ENCODE measurements at places on chromosomes 1 and 21. TPM values are rescaled to one million over a fixed set of nuclear protein-coding genes. Genes with fewer than 3 reads are reported as not detected.

GRCh38 chr1:24540906-24541710 is 14.8 kb upstream of the NCMAP start:
- DNase-seq: no peak

- no peak for DNase-seq
These were observed 16.3 kb downstream of the TLR5 start for GRCh38 chr1:223126741-223127140.

GRCh38 chr1:51274676-51275075 is 38.6 kb downstream of the RNF11 start:
- DNase-seq: no peak

DNA sequence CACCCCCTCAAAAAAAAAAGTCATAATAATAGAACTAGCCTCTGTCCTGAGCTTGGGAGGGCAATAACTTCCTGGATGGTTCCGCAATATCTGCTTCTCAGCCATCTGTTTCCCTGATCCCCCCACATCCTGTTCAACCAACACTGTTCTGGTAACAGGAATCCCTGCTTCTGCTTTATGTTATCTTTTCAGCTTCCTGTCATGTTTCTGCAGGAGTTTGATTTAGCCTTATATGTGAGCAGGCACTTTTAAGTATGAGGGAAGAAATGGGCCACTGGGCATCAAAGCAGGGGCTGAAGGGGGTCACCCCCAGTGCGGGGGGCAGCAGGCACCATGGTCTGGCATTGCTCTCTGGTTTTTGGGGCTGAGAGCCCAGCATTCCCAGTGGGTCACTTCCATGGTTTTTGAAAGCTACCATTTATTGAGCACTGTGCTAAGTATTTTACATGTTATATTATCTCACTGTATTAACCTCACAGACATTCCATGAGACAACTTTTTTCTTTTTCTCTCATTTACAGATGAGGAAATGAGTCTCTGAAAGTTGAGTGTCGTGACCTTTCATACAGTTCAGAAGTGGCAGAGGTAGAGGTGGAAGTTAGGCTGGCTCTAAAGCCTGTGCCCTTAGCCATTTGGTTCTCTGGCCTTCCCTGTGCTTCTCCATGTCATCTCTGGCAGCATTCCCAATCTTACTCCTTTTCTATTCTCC is 61.9 kb downstream of the DNTTIP2 start:
- DNase-seq: no peak

GRCh38 chr1:118958937-118959631 is 29.1 kb downstream of the TBX15 start:
- DNase-seq: no peak

DNA sequence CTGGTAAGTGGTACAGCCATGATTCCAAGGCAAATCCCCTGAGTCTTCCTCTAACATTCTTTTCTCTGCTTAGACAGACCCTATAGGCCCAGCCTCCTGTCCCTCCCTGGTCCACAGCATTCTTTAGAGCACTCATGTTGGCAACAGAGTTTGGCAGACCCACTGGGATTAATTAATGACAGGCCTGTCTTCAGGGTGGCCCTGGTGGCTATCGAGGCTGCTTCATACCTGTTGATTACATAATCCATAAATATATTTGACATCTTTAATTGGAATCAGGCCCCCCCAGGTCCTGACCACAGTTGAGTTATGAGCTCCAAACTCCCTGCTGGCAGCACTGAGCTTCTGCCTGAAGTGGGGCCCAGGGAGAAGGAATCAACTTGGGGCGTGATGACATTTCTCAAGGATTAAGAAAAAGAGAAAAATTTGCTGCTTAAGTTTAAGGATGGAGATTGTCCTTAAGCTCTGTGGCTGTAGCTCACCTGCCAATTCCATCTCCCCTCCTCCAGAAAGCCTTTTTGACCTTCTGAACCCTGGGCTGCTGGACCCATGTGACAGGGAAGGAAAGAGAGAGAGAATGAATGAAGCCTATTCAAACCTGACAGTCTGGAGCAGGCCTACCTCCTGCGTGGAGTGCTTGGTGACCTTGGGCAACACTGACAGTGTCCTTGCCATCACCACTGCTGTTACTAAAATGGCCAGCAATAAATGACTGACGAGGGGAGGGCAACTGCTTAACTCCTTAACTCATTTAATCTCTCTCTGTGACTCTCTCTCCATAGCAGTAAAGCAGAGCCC is 156.6 kb downstream of the TRABD2B start:
- no peak for DNase-seq

DNA sequence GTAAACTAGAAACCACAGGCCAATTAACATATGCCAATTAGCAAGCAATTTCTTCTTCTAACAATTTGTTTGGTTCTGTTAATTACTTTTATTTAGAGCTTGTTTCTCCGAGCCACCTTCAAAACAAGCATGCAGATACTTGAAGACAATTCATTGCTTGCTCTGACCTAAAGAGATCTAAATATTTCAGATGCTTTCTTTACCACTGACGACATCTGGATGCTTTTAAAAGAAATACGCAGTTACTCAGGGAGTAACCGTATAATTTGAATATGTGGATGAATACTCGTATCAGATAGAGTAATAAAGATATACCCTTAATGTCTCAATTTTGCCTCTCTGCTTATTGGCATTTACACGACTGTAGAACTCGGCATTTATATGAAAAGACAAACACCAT is 390.0 kb downstream of the DISC1 start:
- no peak for DNase-seq

DNA sequence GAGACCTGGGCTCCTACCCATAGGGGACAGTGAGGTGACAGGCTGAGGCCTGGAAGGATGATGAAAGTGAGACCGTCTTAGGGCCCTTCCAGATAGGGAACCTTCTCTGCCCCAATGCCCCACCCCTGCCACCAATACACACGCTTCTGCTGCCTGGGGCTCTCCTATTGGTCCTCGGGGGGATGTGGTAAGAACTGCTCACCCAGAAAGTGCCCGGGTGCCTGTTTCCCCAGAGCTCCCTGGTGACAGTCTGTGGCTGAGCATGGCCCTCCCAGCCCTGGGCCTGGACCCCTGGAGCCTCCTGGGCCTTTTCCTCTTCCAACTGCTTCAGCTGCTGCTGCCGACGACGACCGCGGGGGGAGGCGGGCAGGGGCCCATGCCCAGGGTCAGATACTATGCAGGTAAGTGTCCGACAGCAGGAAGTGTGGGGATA is 948 bp downstream of the SEMA4A start:
- no peak for DNase-seq

DNA sequence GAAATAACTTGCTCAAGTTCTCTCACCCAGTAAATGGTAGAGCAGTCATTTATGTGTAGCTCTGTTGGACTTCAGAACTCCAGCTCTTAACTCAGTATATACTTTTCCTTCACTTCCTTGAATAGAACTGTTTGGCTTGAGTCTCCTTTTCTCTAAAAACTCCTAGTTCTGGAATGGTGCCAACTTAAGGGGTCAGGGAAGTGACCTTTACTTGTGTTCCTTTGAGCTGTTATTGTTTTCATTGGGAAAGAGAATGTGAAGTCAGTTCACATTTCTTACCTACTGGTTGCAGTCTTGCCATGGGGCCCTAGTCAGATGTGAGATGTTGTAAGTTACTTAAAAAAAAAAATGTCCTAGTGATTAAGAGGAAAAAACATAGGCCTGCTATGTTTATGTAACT is 77.0 kb upstream of the MACF1 start:
- DNase-seq: no peak

Gene COA7
- polyA plus RNA-seq: 2.3 TPM

Gene OR6N1
- polyA plus RNA-seq: not detected

Gene MPZ
- not detected for polyA plus RNA-seq

Gene LRRC71
- polyA plus RNA-seq: not detected

All from CD4-positive, alpha-beta memory T cell (primary cell).